ENCODE measurements at places on chromosomes 5 and 9.

DNA sequence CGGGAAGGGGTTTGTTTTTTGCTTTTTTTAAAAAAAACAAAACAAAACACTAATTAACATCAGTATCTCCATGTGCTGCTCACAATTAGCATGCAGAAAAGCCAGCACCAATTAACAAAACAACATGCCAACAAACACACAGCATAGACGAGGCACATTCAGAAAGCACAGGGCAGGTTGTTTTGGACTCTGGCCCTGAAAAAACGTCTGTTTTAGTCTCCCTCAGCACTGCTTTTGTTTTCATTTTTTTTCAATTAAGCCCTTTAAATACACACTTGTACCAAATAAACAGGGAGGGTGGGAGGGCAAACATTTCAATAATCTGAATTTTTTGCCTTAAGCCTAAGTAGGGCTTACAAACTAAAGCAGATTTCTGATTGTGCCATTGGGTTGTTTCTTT lies 309.6 kb downstream of the DTWD2 start:
- DNase-seq = no peak

DNA sequence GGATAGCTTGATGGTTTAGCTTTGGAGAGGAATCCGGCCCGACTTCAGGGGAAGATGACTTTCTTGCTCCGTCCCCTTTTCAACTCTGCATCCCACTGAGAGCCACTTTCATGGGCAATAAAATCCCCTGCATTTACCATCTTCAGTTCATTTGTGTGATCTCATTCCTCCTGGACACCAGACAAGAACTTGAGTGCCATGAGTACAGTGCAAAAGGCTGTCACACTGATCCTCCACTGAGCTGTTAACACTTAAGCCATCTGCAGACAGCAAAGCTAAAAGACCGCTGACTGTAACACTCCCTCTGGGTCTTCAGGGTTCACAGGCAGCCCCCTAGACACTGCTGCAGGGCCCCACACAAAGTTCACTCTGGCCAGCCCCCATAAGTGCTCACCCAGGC lies 48.3 kb upstream of the TCERG1 start:
- DNase-seq = no peak

- DNase-seq = no peak
These were observed 25.6 kb upstream of the SUSD1 start for GRCh38 chr9:112200711-112201110.

GRCh38 chr5:143374496-143375217 lies 28.8 kb downstream of the NR3C1 start:
- DNase-seq = peak; percentile 25

GRCh38 chr9:71210326-71210725 lies 88.9 kb upstream of the TRPM3 start:
- DNase-seq = no peak

- DNase-seq = no peak
These were observed 14.3 kb downstream of the OTULIN start for GRCh38 chr5:14678773-14679334.

GRCh38 chr9:37215830-37216229 lies 95.5 kb downstream of the ZCCHC7 start:
- peak; percentile 30 for DNase-seq

- DNase-seq = no peak
These were observed 62.1 kb upstream of the ATG10 start for GRCh38 chr5:81909677-81910076.

DNA sequence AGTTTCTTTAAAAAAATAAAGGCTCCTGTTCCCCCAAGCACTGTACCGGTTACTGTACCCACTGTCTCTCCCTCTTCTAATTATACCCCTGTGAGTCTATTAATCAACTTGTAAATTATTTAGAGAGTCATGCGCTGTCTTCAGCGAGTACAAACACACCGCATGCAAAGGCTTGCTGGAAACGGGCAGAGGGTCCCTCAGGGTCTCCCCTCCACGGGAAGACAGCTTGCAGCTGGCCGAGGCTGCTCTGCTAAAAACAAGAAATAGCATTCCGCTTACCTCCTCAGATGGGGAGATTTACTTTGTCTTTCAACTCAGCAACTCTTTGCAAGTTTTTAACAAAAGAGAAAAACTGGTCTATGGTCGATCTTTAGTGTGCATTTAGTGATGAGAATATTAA lies 71.8 kb downstream of the AK8 start:
- DNase-seq = no peak

DNA sequence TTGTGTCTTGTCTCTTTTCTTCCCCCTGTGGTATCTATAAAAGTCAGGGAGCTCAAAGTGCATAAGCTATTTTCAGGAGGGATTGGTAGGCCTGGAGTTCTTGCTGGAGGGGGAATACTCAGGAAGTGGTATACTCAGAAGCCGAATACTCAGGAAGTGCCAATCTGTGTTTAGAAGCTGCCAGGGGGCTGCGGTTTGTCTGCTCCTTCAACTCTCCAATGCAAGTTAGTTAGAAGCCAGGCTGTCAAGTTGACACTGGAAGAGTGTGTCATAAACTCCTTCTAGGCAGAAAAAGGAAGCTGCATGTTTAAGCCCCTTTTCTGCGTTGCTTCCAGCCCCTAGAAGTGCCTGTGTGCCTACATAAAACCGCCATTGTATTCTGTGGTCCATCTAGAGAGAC lies 366.5 kb downstream of the TAF11L14 start:
- no peak for DNase-seq

GRCh38 chr9:122084026-122084675 lies 9.0 kb downstream of the TTLL11 start:
- no peak for DNase-seq

GRCh38 chr5:180598316-180598701 lies 7.0 kb upstream of the SCGB3A1 start:
- no peak for DNase-seq

DNA sequence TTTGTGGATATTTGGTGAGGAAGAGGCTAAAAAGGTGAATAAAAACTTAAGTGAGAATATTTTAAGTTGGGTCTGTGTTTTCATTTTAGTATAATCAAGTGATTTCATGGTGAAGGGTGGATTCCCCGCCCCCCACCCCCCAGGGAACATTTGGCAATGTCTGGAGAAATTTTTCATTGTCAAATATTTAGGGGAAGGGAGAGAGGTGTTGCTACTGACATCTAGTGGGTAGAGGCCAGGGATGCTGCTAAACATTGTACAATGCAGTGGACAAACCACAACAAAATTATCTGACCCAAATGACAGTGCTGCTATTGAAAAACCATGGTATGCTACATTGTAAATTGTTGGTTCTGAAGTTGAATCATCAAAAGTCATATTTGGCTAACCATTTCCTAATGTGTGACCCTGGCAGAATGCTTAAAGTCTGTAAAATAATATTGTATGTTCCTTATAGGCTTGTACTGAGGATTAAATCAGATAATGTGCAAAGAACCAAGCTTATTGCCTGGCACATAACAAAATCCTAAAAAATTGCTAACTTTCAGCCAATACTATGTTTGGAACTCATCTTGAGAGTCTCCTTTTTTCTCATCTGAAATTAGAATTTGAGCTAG lies 5.6 kb downstream of the C5orf24 start:
- peak; percentile 69 for DNase-seq

GRCh38 chr5:43171451-43171850 lies 20.6 kb upstream of the NIM1K start:
- no peak for DNase-seq

GRCh38 chr5:1665803-1666202 lies 133.8 kb downstream of the MRPL36 start:
- no peak for DNase-seq

DNA sequence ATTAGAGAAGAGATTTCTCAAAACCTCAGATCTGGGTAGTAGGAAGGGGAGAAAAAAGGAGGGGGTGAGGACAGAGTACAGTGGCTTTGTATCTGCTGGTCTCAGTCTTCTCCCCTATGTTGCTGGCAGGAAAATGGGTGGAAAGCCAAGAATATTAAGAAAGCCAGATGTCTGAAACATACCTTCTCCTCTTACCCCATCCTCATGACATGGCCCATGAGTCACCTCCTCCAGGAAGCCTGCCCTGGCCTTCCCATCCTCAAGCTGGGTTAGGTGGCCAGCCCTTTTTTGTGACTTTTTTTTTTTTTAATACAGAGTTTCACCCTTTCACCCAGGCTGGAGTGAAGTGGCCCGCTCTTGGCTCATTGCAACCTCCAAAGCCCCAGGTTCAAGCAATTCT lies 61.8 kb downstream of the ABCA1 start:
- peak; percentile 59 for DNase-seq

GRCh38 chr5:124662181-124662781 lies 84.2 kb downstream of the ZNF608 start:
- no peak for DNase-seq

- no peak for DNase-seq
These were observed 266.8 kb downstream of the AOPEP start for GRCh38 chr9:94993160-94993820.

- no peak for DNase-seq
These were observed 138.4 kb upstream of the IER5L start for GRCh38 chr9:129316281-129317030.

DNA sequence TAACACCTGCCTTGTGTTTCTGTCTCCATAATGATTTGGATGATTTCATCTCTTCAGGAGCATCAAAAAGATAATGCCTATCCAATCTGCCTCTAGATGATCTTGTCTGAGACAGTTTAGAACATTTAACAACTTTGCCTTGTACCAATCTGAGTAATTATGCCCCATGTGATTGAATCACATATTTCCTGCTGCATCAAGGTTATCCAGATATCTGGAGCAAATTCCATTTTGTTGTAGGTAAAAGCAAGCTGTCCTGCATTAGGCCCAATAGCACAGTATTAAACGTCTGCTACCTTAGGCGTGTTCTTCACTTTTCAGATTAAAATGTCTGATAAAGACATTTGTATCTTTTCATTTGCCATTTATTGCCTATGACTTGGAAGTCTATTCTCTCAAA lies 54.1 kb upstream of the MARCHF11 start:
- no peak for DNase-seq

GRCh38 chr5:133474851-133475590 lies 137.3 kb downstream of the FSTL4 start:
- no peak for DNase-seq

DNA sequence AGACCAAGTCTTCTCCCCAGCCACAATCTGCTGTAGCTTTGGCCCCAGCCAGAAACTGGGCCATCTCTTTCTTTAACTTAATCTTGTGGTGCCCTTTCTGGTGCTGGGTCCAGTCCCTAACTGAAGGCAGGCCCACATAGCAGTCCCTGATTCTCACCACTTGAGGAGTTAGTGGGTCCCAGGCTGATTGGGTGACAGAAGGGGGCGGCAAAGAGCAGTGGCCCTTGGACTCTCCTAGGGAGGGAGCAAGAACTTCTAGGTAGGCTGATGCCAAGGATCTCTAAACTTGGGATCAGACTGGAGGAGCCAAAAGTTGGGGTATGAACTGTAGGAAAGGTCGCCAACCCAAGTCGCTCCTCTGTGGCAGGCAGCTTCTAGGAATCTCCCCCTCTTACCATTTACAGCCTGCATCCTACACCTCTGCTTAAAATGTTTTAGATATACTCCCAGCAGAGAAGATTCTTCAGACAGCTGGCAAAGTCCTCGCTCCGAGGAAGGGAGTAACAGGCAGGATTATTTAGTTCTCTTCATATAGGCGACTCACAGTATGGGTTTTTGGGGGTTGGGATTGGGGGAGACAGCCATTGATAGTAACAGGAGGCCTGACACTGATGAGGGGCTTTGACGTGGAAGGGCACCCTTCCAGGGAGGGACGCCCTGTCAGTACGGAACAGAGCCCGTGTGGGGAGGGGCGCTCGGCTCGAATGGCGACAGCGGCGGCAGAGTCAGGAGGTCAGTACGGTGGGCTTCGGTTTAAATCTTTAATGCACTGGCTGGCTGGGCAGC lies 2.0 kb upstream of the CCL27 start:
- peak; percentile 78 for DNase-seq

- no peak for DNase-seq
These were observed 48.9 kb upstream of the CDKN2AIPNL start for GRCh38 chr5:134460551-134460950.

DNA sequence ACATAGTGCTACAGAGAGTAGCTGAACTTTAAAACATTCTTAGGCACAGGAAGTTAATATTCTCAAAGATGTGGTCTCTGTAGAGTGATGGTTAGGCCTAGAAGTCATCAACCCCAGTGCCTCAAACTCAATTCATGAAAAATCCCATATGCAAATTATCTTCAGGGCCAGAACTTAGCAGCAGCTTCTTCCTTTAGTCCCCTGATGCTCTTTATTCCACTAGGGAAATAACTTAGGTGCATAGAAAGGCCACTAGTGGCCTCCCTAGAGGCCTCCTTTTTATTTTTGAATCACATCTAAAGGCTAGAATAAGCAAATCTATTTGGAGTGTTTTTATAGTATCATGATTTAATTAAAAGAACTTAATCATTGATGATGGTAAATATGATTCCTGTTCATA lies 88.3 kb downstream of the GIN1 start:
- no peak for DNase-seq

GRCh38 chr5:9251379-9251980 lies 294.4 kb downstream of the SEMA5A start:
- DNase-seq = peak; percentile 75

GRCh38 chr9:19173598-19174125 lies 46.4 kb upstream of the PLIN2 start:
- DNase-seq = no peak

DNA sequence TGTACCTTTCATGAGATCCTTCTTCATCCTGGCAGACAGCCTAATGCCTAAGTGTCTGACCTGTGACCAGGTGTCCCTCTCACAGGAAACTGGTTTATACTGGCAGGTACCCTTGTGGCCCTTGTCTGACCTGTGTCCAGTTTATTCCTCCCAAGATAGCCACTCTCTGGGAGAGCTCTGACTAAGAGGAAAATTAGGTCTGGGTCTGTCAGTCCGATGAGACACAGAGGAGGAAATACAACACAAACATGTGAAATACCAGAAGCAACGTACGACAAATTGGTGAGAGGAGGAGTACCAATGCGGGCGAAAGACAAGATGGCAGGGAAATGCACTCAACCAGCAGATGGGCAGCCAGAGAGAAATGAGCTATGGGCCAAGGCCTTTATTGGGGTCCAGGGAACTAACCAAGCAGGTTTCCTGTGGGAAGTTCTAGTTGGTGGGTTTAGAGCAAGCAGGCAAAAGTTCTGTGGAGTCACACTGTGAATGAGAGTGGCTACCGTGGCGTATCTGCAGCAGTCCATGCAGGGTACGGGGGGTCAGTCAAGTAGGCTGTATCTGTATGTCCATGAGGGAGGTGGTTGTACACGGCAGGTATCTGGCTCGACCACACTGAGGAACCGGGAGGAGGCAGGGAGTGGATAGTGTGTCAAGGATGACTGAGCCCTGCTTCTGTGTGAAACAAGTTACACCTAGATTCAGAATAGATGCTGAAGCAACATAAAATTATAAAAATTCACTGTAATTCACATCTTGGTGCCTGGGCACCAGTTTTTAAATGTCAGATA lies 109.0 kb downstream of the MLLT3 start:
- DNase-seq = peak; percentile 15

- DNase-seq = no peak
These were observed 333.1 kb downstream of the CAAP1 start for GRCh38 chr9:26559506-26559905.
